ENCODE measurements at places on chromosomes 3 and 15.
A peak's percentile ranks its signal among the peaks of the same experiment; 100 is the strongest.

GRCh38 chr3:97928986-97929385 is 43.2 kb downstream of the RIOX2 start:
- no peak for DNase-seq

- no peak for DNase-seq
Measured at GRCh38 chr3:127712881-127713771, 40.4 kb downstream of the ABTB1 start.

DNA sequence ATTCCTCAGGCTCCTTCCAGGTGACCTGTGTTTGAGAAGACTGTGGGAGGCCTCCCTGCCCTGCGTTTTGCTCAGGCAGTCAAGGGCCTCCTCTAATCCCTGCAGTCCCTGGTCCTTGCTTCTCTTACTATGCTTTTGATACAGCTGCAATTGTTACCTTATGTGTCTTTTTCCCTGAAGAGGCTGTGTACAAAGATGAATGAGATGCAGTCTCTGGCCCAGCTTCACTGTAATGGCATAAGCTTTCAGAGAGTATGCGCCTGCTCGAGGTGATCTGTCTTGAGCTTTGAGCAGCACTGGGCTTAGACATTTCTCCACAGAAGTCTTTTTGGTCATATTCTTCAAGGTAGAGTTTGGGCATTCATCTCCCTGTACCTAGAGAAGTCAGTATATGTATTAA is 129.6 kb downstream of the AKAP13 start:
- DNase-seq = no peak

DNA sequence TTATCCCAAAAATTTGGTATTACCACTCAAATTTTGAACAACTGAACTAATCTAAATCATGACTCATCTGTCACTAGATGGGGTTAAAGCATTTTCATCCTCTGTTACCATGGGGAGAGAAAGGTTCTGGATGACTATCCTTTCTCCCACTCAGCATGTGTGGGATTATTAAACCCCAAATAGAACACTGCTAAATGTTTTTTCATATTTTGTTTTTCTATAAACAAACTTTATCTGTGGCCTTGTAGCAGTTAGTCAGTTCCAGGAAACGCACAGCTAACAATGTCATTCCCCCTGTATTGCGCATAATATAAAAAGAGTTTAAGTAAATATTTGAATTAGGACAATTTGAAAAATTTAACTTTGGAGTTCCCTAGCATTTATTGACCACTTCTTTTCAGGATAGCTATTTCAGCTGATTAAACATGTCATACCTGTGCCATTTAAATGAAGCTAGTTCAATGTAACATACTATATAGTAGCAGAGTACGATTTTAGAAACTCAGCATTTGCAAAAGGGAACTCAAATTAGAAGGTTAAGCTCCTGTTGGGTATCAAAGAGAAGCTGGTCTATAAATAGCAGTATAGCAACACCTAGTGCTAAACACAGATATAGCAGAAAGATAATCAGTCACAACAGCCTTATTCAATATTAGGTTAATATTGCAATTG is 9.2 kb upstream of the TMEM212 start:
- DNase-seq = peak; percentile 59

GRCh38 chr15:31457631-31458526 is 131.2 kb downstream of the KLF13 start:
- peak; percentile 82 for DNase-seq

DNA sequence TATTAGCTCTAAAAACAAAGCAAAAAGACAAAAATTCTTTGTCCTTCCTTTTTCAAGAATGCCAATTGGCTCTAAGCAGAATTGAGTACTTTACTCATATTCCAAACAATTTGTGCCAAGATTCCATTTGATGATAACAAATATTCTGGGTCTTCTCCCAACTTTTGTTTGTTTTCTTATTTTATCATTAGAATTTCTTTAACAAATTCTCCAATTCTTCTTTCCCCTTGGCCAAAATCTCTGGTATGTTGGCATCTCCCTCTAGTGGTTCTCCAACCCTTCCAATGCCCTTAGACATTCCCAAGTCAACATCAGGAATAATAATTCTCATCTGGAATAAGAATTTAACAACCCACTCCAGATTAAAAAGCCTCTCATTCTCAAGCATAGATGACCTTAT is 5.3 kb downstream of the CPOX start:
- no peak for DNase-seq

DNA sequence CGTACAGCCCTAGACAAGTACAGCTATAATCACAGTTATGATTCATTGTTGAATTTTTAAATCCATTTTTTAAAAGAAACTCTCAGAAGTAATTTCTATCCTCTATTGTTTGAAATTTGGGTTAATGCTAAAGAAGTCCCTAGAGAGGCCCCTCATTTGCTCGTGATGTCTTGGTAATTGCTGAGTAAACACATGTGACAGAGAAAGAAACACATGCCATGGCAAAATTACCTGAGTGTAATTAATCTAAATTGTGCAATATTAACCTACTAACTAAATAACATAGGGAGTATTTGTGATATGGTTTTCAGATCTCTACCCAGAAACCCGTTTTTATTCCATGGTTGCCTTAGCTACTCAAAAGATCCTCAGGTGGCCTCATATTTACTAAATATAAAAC is 10.8 kb downstream of the NEK10 start:
- no peak for DNase-seq

GRCh38 chr3:161414907-161415306 is 43.6 kb upstream of the SPTSSB start:
- no peak for DNase-seq

GRCh38 chr3:193030276-193030675 is 112.6 kb upstream of the MB21D2 start:
- DNase-seq = peak; percentile 29
